Putamen (tissue), 1 donor: ENCODE measurements at places on chromosomes 4 and X.

DNA sequence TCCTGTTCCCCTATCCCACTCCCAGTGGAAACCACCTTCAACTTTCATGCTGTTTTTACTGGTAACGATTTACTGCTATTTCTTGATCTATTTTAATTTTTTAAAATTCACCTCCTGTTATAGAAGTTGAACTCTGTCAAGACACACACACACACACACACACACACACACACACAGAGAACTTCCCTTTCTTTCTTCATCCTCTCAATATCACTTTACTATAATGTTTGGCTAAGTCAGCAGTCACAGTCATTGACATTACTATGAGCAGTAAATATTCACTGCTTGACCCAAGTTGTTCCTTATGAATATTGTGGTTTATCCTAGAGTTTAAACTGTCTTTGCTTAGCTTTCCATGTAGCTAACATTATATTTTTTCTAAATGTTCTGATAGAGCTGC is 24.0 kb upstream of the SGMS2 start:
- no peak for DNase-seq

GRCh38 chr4:138595731-138596460 is 353.7 kb upstream of the SLC7A11 start:
- no peak for DNase-seq

GRCh38 chr4:71639380-71639779 is 144.5 kb downstream of the GC start:
- no peak for DNase-seq

DNA sequence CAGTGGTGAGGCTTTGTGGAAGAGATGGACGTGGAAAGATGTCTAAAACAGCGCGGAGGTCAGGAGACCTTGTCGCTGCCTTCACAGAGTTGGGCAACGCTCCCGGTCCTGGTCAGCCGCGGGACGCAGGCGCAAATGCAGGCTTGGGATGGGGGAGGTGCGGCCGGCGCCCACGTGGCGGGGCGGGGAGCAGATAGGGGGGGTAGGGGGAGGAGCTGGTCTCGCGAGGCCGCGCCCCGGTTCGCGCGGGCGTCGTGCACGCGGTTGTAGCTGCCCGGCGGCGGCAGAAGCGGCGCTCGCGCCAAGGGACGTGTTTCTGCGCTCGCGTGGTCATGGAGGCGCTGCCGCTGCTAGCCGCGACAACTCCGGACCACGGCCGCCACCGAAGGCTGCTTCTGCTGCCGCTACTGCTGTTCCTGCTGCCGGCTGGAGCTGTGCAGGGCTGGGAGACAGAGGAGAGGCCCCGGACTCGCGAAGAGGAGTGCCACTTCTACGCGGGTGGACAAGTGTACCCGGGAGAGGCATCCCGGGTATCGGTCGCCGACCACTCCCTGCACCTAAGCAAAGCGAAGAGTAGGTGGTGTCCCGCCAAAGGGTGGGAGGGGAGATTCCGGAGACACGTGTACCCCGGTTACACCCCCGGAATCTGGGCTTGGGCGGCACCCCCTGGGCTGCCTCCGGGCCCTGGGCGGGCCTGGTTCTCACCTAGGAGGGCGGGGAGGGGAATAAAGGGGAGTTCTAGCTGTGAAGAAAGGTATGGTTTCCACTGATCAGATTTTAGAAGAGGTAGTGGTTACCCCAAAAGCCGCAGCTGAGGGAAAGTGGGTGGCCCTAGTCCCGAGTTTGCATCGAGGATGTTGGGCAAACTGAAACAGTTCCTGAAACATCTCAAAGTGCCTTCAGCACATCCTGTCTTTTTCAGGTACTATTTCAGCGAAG is at the start of gene PRDX4:
PRDX4 (plus strand) TSS at position 255 of the 939 bp plus-strand sequence; CDS start at position 333, 78 bp downstream.
- peak; percentile 86 for DNase-seq

DNA sequence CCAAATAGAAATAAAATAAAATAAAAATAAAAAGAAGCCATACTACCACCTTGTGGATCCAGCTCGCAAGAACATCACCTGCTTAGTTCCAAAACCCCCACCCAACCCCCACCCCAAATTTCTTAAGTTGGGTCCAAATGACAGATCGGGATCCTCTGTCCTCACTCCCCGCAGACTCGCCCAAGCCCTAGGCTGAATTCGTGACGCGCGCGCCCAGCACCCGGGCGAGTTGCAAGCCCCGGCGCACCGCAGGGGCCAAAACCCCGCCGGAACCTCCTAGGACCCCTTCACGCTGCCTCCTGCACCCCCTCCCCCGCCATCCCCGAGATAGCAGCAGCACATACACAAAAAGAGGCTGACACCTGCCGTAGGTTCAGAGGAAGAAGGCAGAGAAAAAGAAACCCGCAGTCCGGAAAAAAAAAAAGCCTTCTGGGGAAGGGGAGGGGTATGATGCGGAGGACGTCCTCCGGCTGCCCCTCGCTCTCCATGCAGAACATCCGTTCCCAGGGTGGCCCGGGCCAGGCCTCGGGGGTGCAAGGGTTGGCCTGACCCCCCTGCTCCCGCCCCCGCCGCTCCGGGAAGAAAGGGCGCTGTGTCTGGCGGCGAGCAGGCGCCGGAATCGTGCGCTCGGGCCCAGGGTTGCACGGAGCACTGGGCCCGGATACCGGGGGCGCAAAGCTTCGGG is 2.6 kb downstream of the NLGN4X start:
- DNase-seq, result peak; percentile 25

DNA sequence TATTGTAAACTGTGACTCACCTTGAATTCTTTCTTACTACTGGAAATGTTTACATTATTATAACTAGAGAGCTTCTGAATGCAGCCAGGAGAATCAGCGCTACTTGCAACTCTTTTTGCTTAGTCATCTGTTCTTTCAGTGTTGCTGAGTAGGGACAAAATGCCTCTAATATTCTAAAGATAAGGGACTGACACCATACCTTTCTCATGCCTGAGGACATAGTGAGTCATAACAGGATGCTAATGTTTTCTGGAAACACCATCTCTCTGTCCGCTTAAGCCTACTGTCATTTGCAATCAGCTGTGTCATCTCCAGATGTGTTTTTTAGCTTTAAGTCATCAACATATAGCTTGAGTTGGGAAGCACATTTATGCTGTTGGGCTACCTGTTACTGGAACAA is 108.3 kb downstream of the QRFPR start:
- no peak for DNase-seq

DNA sequence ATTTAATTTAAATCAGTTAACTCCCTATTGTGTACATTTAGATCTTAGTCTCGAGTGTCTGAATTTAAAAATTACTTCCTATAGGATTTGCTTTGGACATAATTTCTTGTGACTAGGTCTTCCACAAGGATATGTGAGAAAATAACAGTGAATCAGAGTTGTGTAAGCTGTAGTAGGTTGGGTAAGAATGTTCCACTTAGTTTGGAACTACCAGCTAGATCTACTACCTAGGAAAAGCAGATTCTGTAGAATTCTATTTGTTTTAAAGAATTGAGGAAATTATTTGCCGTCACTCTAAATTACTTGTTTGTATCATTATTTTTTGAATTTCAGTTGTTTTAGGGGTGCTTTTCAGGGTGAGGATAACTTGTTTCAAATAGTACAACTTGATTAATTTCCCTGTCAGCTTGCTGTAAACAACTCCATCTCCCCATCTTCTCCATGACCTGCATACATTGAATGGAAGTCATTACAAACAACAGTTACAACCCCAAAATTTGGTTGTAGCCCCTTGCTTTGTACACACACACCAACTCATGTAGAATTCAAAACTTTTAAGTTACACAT is 1.3 kb downstream of the MTHFD2L start:
- DNase-seq, result no peak

GRCh38 chr4:89300499-89300898 is 7.1 kb downstream of the GPRIN3 start:
- no peak for DNase-seq

- no peak for DNase-seq
Measured at GRCh38 chr4:26407476-26407875, 82.8 kb downstream of the CCKAR start.

GRCh38 chr4:173522160-173522950 is 7.7 kb downstream of the HAND2 start:
- no peak for DNase-seq

DNA sequence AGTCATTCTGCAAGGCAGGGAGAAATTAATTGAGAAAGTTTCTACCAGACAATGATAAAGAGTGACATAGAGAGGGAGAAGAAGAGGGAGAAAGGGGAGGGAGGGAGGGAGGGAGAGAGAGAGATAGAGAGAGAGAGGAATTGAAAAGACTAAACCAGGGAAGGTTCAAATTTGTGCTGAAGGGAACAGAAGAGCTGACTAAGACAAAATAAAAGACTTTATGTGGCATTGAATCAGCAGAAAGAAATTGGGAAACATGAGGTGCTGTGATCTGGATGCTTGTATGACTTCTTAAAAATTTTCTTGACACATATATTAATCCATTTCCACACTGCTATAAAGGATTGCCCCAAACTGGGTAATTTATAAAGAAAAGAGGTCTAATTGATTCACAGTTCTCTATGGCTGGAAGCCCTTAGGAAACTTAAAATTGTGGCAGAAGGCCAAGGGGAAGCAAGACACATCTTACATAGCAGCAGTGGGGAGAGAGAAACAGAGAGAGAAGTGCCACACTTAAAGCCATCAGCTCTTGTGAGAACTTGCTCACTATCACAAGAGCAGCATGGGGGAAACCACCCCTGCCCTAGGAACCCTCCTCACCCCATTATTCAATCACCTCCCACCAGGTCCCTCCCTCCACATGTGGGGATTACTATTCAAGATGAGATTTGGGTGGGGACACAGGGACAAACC is 13.5 kb upstream of the CXCL6 start:
- no peak for DNase-seq

DNA sequence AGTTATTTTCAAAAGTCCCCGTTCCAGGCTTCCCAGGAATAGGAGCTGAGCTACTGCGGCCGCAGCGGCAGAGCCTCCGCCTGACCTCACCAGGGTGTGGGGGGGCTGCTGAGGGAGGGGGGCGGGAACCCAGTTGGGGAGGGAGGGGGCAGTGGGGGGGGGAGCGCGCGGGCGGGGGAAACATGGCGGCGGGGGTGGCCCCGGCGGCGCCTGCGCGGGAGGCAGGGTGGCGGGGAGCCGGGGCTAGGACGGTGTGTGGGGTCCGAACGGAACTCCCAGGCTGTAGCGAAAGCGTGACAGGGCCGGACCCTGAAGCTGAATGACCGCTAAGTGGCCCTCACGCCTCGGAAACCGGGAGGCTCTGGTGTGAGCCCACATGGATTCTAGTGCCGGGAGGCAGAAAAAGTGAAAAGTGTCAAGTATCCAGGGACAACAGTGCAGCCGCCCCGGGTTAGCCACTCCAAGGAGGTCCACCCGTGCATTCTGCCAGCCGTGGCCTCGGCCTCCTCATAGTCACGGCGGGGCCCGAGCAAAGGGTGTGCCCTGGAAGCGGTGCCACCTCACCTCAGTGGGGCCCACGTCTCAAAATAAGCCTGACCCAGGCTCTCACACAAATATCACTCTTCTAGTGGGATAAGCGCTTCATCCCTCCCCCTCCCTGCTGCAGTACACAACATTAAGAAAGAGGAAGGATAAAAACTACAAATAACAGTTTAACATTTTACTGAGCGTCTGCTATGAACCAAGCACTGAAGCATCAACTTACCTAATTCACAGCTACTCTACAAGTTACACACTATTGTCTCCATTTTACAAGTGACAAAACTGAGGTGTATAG is at the start of gene KLHL13:
KLHL13 (minus strand) TSS at position 98 of the 838 bp plus-strand sequence. CDS start 88,337 bp downstream, outside the sequence.
- peak; percentile 31 for DNase-seq

DNA sequence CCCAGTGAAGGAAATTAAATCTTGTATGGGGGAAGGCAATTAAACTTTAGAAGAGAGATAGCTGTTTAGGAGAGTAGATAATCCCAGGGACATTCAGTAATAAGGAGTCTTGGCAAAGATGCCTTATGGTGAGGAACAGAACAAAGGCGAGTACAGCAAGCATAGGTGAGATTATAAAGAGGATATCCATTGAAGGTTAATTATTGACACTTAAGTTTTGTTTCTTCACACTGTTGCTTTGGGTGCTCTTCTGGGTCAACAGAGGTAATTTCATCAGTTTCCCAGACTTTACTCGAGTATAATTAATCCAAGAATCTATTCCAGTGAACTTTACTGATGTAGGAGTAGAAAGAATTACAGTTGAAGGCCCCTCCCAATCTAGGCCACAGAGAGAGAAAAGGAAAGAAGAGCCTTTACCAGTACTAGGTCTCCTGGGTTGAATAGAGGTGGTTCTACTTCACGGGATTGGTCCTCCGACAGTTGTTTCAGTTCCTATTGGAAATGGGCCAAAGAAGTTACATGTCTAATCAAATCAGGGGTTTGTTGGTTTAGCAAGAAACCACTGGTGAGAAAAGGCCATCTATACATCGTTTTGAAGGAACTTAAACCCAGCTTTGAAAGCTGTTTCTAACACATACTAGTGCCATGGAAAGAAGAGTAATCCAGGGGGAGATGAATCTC is 27.2 kb downstream of the EPGN start:
- no peak for DNase-seq

GRCh38 chr4:156581282-156582063 is 390.1 kb downstream of the PDGFC start:
- DNase-seq, result no peak

DNA sequence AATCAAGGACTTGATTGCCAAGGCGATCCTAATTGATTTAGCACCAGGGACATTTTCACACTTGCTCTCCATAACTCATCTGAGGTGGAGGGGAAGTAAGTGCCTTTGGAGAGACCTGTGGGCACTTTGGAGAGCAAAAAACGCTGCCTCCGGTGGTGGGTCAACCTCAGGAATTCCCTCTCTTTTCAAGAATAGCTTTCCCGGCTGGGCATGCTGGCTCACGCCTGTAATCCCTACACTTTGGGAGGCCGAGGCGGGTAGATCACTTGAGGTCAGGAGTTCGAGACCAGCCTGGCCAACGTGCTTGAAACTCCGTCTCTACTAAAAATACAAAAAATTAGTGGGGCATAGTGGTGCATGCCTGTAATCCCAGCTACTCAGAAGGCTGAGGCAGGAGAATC is 49.2 kb downstream of the PRPS1 start:
- DNase-seq, result no peak

- DNase-seq, result no peak
Measured at GRCh38 chr4:37667197-37668100, 18.7 kb downstream of the RELL1 start.

DNA sequence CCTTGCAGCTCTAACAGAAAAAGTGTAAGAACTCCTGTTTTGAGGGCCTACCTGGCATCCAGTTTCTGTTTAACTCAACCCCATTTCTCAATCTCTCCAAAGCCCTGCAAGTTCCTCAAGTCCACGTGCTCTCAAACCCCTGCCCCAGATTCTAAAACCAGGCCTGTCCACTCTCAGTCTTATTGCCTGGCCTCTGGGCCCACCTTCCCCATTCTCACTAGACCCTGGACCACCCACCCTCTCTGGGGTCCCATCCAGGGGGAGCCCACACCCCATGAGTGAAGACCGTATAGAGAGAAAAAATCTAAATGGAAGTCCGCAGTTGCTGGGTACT is 58.3 kb downstream of the TLR10 start:
- no peak for DNase-seq

GRCh38 chr4:51844153-51845054 is 1.5 kb downstream of the DCUN1D4 start:
- DNase-seq, result peak; percentile 96

GRCh38 chrX:2928191-2928582 is 952 bp downstream of the ARSD start:
- peak; percentile 7 for DNase-seq
